ENCODE measurements at places on chromosomes 7 and 10.

GRCh38 chr10:110151467-110151866 lies 55.9 kb upstream of the MXI1 start:
- no peak for DNase-seq

DNA sequence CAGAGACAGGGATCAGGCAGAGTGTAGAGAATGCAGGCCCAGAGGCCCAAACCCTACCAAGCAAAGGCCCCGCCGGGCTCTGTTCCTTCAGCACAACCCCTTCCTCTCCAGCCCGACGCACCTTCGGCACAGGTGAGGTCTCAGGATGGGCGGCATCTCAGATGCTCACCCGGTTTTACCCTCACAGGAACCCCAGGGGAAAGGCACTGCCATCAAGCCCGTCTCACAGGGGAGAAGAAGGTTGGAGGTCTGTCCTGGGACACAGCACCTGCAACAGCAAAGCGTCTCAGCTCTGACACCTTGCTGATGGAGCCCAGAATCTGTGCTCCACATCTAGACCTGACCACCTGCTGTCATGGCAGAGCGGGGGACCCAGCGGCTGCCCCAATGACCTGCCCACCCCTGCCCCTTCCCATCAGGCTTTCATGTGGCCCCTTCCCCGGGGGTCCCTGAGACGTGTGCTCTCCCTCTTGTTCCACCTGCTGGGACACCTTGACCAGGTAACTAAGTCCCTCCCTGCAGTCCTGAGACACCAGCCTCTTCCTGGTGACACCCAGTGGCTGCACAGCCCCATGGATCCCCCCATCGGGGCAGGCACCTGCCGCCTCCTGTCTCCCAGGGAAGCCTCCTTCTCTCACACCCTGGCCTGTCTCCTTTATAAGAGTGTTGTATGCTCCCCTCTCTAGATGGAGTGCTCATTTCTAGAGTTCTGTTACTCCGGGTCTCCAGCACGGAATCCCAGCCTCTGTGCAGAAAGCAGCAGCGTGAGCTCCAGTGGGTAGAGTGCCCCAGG lies 315.6 kb downstream of the DNAJB6 start:
- DNase-seq, result no peak

- DNase-seq, result no peak
Measured at GRCh38 chr10:20890491-20891337, 6.4 kb downstream of the NEBL start.

DNA sequence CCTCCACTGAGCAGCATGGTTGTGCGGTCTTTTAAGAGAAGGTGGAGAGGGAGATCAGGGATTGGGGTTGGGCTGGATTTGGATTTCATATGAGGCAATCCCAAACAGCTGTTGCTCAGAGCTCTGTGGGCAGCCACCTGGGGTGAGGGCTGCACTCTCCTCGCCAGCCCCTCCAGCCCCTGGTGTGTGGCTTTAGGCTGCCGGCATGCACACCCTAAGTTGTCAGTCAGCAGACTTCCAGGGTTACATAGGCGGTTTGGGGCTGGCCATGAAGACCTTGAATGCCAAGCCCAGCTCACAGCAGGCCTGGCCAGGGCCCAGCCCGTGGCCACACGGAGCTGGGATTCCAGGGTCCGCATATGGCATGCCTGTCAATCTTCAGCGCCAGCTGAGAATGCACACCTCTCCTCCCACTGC lies 54.8 kb downstream of the ZMIZ1 start:
- no peak for DNase-seq

GRCh38 chr7:152443586-152443985 lies 7.8 kb upstream of the KMT2C start:
- no peak for DNase-seq

DNA sequence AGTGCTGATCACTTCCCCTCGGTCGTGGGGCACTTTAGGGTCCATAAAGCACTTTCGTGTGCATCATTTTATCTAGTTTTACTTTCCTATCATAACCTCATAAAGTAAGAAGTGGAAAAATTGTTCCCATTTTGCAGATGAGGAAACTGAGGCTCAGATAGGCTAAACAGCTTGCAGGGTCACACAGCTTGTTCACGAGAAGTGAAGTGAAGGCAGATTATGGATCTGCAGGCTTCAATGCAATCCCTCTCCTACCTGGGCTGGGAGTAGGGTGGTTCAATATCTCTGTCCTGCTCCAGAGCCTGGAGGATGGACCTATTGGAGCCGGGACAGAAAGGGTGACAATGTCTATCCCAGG lies 10.8 kb upstream of the ZNF467 start:
- no peak for DNase-seq

DNA sequence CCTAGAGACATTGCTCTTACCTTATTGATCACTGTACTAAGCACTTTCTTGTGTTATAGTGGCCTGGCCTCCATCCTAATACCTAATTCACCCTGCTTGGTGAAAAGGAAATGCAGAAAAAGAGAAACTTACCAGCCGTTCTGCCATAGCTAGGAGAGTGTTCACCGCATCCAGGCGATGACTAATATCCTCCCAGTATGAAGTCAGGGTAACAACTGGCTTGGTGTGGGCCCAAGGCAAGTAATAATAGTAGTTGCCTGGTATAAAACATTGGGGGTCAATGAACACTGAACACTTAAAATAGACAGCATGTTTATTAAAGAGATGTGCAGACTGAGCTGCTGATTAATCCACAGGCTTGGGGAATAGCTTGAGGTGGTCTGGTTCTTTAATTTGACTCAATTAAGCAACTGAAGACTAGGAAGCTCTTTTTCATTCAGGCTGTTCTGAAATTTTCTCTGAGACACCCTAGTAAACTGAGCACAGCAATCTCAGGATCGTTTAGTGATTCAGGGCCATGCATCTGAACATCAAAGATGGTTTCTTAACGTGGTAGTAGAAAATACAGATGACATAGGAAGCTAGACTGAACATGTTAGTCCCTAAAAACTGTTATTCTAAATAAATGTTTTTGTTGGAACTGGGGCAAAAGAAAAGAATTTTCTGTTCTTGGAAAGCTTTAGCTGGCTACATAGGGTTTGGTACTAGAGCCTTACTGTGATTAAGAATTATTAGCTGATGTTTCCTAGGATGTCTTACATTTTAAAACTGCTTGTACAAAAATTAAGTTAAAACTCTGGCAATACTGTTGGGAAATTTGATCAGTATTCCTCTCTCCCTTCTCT lies 102.2 kb downstream of the MYOF start:
- DNase-seq, result no peak

DNA sequence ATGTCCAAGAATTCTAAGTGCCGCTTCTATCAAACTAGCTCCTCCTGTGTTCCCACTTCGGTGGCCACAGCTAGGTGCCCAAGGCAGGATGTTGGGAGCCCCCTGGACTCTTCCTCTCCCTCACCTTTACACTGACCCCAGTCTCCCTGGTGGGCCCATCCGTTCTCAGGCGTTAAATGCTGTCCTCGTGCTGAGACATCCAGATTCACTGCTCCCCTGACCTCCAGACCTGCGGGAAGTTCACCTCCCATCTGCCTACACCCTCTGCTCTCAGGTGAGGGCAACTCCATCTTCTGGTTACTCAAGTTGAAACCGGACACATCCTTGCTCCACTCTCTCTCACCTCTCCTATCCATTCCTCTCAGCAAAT lies 114.3 kb downstream of the ARHGAP22 start:
- DNase-seq, result no peak

GRCh38 chr10:43048301-43049051 lies 28.4 kb upstream of the RET start:
- no peak for DNase-seq
